ENCODE measurements at places on chromosomes 2 and 18.
A peak's percentile ranks its signal among the peaks of the same experiment; 100 is the strongest.

DNA sequence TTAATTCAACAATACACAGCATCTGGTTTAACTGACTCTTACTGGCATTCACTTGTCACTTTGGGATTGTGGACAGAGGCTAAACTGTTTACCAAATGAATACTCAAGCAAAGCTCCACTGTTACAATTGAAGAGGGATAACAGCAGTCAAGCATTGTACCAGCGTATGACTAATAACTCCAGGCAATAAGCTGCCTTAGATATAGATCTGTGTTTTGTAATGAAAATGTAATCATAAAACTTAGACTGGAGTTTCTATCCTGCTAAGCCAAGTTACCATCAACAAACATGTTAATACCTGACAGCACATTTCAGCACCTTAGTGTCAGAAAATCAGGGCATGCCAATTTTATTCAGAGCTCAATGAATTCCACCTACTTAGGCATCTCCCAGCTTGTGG, 889.5 kb downstream of the EPHA4 start:
- no peak for DNase-seq

DNA sequence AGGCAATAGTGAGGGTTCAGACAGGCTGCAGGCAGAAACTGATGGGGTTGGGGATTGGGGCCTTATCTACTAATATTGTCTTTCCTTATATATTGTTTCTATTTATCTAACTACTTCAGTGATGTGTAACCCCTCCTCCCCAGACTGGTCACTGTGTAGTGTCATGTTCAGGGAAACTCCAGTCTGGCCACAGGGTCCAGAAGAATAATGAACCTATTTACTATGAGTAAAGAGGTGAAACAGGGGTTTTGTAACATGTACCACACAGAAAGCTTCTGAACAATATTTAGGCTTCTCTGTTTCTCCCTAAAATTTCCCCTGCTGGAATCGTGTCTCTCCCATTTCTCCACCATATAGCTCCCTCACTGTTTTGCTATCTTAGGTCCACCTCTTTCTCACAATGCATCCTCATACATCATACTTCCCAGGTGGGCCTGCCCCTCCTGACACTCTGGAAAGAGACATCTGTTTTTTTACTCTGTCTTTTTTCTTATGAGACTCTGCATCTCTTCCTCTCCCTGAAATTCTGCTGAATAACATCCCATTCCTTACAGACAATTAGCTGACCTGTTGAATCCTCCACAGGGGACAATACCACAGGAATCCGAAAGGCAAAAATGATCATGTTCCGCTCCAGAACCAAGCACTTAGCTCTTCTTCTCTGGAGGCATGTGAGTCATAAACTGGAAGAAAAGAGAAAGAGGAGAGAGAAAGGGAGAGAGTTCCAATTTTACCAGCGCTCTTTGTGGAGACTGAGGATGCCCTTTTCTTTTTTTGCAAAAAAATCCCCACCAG, 154.8 kb downstream of the ZEB2 start:
- no peak for DNase-seq

DNA sequence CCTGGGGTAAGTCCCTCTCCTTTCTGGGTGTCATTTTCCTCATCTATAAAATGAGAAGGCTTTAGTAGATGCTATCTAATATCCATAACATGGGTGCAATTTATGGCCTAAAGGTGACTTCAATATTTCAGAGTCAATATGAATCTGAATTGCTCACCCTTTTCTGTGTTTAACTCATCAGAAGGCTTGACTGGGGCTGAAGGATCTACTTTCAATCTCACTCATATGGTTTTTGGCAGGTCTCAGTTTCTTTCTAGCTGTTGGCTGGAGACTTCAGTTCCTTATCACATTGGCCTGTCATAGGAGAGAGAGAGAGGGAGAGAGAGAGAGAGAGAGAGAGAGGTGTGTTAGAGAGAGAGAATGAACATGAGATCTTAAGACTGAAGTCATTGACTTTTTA, 343.7 kb upstream of the MEX3C start:
- DNase-seq = no peak

GRCh38 chr2:31246184-31246852, 12.4 kb downstream of the EHD3 start:
- no peak for DNase-seq

- no peak for DNase-seq
These were observed 16.2 kb downstream of the FZD7 start for GRCh38 chr2:202049840-202050239.

GRCh38 chr2:169767243-169767888, 31.3 kb upstream of the SSB start:
- DNase-seq = no peak

DNA sequence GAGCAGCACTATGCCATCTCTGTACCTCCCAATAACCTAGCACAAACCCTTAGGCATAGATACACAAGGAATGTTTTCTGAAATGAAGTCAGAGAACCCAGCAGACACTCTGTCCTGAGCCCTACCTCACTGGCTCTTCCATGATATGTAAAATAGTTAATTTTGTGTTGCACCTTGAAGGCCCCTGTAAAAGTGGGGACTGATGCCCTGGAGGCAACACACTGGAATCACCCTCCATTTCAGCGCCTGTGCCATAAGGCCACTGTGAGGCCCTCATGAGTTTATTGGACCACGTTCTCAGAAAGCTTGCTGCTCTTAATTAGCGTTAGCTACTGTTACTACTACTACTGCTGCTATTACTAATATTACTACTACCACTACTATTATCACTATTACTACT, 670.1 kb upstream of the SOX11 start:
- no peak for DNase-seq

- no peak for DNase-seq
These were observed 142.6 kb upstream of the LGALSL start for GRCh38 chr2:64311191-64311910.

- DNase-seq = no peak
These were observed 1356.1 kb upstream of the NRXN1 start for GRCh38 chr2:52387937-52388590.

DNA sequence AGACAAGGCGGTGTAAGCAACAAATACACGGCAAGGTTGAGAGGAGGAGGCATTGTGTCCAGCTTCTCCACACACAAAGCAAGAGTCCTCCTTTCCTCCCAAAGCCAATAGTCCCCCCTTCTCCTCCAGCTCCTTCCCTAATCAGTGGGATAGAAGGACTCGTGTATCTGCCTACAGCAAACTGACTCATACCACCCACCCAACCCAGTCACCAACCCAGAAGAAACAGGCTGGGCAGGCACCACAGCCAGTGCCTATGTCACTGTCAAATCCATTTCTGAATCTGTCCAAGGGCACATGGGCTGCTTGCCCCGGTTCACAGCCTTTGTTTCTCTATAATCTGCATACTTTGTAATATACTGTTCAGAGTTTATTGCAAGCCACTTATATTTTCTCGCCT, 19.2 kb upstream of the NMS start:
- no peak for DNase-seq

GRCh38 chr2:205609113-205609512, 73.2 kb upstream of the NRP2 start:
- no peak for DNase-seq

DNA sequence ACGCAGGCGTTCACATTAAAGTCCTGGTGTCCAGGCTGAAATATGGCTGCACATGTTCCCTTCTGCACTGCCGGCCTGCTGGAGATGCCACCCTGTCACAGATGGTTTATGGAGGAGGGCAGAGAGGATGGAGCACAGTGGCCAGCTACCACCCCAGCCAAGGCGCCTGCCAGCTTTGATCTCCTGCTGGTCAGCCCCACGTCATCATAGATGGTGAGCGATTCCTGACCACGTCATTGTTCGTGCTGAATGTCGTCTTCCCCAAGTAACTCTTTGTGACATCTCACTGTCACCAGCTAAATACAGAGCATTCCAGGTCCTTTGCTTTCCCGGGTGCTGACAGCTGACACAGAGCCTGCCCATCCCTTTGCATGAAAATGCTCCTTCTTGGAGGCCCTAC, 248.3 kb downstream of the TTC32 start:
- DNase-seq = no peak

DNA sequence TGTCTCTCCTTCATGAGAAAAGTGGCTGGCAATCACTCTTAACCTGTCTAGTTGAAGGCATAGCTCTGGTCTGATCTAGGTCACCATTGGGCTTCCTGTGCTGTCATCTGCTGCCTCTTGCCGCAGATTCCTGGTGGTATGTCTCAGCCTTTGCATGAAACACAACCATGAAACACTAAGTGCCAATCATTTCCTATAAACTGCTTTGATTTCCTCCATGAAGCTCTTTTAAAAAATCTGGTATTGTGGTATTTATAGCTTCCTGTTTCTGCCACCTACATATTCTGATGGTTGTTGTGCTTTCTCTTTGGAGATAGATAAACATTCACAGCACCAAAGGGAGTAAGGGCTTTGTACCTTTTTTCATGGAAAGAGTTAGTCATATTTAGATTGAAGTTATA, 120.0 kb upstream of the EPC2 start:
- DNase-seq = no peak

DNA sequence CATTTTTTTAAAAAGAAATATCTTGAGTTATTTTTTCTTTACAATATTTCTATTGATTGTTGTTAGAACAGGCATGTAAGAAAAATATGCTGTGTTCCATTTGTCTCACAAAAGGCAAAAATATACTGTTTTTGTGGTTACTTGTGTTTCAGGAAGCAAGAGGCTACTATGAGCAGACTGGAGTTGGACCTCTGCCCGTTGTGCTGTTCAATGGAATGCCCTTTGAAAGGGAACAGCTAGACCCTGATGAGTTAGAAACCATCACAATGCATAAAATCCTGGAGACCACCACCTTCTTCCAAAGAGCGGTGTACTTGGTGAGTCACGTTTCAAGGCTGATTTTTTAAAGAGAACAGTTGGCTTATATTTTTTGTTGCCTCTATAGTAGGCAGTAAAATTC, 54.7 kb downstream of the UGGT1 start:
- no peak for DNase-seq

- DNase-seq = peak; percentile 59
These were observed 250.5 kb upstream of the ATP5MC3 start for GRCh38 chr2:175432021-175432420.

All from NCI-H510A (cell line).